ENCODE measurements at places on chromosomes 13 and 19.

- DNase-seq: peak; percentile 25
Measured at GRCh38 chr19:35000647-35001501, 751 bp downstream of the GRAMD1A start.

- no peak for DNase-seq
Measured at GRCh38 chr13:50577806-50578205, 265.7 kb downstream of the DLEU7 start.

GRCh38 chr19:10655457-10656312 lies 1.5 kb downstream of the ILF3 start:
- no peak for DNase-seq

GRCh38 chr13:94886191-94886590 lies 173.8 kb upstream of the SOX21 start:
- no peak for DNase-seq

- no peak for DNase-seq
Measured at GRCh38 chr19:1253514-1254080, 5.2 kb downstream of the MIDN start.

GRCh38 chr19:45569619-45570421 lies 14.8 kb downstream of the OPA3 start:
- no peak for DNase-seq

- DNase-seq: no peak
Measured at GRCh38 chr19:12774588-12775555, at the start of gene HOOK2. HOOK2 (minus strand) TSS chr19:12775552; CDS start chr19:12775449, 103 bp downstream.

GRCh38 chr13:60230593-60230992 lies 66.9 kb upstream of the DIAPH3 start:
- DNase-seq: no peak
